CD4-positive, alpha-beta T cell treated with Interleukin-17A for 1 hour (primary cell): ENCODE measurements at places on chromosomes 13 and 19.

DNA sequence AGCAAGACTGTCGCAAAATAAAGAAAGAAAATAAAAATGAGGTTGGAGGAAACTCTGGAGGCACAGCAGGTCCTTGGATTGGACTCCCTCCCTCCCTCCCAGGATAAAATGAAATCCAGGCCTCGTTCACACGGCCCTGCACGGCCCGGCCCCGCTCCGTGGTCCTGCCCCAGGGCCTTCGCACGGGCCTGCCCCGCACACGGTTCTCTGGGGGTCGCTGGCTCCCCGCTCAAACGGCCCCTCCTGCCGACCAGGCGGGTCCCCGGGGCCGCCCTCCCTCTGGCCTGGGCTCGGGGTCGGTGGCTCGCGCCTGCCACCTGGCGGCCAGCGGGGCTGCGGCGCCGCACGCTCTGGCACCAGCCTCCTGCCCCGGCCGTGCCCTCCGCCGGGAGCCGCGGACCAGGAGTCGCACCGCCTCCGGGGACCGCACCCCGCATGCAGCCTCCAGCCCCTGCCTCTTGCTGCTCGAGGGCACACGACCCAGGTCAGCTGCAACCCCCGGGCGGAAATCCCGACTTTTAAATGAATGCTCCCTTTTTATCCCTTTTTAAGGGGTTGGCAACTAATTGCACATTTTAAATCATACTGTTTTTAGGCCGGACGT is 1.5 kb upstream of the WDR18 start:
- peak; percentile 74 for DNase-seq

DNA sequence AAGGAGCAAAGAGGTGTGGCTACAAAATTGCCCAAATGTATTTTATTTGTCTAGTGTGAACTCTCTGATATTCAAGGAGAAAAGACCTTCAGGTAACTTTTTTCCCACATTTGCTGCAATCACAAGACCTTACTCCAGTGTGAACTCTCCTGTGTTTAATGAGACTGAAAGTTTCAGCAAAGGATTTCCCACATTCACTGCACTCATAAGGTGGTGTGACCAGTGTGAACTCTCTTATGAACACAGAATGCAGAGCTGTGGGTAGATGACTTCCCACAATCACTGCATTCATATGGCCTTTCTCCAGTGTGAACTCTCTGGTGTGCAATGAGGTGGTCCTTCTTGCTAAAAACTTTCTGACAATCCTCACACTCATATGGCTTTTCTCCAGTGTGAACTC is 16.4 kb downstream of the ZNF814 start:
- no peak for DNase-seq

DNA sequence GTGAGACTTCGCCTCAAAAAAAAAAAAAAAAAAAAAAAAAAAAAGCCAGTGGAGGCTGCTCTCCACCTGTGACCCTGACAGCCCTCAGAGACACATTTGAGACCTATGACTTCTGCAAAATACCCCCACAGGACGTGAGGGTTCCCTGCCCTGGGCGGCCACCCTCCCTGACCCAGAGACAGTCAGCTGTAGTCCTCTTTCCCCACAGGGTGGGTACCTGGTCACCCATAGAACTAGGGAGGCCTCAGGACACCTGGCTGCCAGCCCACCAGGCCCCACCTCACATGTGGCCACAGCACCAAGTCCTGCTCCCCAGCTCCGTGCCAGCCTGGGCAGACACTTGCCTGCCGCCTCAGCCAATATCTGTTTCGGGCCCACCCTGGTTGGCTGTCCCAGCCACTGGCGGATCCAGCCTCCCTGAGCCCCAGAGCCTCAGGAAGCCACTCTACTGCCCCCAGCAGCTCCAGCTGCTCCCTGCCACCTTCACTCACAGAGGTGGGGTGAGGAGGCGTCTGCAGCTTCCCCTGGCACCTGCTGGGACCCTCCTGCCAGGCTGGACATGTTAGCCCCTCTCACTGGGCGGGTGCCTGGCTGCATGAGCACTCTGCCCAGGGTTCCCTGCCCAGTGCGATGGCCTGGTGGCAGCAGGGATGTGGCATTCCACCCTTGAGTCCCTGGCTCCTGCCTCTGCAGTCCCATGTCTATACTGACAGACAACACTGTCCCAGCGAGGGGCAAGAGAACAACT is 6.9 kb downstream of the MKNK2 start:
- DNase-seq, result peak; percentile 25

DNA sequence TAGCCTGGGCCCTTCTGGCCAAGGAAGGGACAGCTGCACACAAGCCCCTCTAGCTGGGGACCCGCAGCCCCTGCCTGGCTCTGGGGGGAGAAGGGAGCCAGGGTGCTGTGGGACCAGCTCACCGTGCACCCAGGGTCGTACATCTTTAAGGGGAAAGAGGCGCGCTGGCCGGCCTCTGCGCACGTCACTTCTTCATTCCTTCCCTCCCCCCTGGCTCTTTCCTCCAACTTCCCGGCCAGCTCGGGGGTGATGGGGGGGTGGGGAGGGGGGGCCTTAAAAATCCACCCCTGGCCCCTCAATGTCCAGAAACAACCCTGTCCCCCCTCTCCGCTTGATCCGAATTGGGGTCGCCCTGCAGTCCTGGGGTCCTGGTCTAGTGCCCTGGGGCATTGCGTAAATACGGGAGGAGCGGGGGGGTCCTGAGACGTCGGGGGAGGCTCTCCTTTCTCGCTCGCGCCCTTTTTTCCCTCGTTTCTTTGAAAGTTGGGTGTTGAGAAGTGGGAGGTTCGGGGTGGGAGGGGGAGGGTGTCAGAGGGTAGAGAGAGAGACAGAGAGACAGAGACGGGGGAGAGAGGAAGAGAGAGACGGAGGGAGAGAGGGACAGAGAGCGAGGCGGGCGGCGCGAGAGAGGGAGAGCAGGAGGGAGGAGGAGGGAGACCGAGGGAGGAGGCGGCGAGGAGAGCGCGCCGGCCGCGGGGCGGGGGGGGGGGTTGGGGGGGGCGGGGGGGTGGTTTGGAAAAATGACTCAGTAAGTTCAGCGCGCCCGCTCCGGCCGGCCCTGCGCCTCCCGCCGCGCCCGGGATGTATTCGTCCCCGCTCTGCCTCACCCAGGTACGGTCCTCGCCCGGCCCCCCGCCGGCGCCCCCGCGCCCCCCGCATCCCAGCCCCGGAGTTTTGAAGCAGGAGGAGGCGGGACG is at the start of gene NFIC:
TSS of gene NFIC (plus strand) at position 748 of the 917 bp plus-strand sequence. CDS start at position 802, 54 bp downstream.
- peak; percentile 44 for DNase-seq

DNA sequence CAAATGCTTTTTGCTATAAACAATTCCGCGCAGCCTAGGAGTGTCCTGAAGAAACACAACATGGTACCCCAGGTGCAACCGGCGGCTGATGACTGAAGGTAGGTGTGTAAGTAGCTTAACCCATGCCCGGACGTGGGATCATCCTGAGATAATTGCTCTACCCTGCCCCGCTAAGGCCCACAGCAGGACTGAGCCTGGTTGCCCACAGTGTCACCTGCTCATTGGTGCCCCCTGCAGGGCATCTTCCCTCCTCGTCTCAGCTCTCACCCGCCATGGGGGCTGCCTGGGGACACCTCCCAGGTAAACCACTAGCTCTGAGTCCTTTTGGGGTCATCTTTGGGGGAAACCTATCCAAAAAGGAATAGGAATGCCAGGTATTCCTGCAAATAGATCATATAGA is 22.3 kb downstream of the TMEM161A start:
- DNase-seq, result peak; percentile 52

DNA sequence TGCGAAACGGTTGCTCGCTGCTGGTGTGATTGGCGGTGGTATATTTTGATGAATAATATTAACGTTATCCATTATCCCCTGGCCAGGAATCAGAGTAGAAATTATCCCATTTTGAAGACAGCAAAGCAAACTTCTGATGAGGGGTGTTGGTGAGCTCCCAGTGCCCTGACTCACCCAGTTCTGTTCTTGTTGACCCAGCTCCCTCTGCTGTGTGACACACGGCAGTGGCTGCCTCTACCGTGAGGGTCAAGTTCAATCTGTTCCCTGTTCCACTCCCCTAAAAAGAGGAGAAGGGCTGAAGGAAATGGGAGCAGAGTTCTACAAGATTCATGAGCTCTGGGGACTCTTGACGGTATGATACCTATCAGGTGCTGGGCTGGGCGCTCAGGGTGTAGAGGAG is 2.0 kb downstream of the CAMSAP3 start:
- DNase-seq, result no peak

DNA sequence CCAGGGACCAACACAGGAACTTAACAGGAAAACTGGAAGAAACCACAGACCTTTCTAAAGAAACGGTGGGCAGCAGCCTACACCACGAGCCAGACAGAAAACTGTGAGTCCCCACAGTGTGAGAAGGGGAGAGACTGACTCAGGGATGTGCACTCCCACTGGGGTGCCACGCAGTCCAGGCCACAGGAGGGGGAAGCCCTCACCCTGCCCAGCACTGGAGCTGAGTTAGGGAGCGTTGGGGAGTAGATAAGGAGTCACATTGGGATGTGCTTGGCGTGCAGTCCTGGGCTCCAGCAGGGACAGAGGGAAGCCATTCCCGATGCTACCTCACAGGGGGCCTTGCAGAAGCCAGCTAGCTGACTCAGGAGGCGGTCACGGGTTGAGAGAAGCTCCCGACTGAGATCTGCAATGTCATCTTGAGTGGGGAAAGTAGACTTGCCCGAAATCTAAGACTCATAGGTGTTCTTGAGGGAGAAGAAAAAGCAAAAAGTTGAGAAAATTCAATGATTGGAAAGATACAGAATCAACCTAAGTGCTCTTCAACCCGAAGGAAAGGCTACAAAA is 17.3 kb downstream of the SIGLEC8 start:
- peak; percentile 5 for DNase-seq

DNA sequence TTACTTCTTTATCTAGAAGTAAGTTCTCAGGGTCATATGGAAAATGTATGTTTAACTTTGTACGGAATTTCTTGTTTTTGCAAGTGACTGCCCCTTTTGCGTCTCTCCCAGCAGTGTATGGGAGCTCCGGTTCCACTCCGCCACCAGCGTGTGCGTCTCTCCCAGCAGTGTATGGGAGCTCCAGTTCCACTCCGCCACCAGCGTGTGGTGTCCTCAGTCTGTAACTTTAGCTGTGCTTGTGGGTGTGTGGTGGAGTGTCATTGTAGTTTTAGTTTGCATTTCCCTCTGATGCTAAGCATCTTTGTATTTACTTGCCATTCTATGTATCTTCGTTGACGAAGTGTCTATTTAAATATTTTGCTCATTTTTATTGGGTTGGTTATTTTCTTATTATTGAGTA is 2.4 kb downstream of the CUL4A start:
- DNase-seq, result no peak

- DNase-seq, result no peak
Measured at GRCh38 chr13:29065142-29065541, 245.0 kb downstream of the MTUS2 start.

DNA sequence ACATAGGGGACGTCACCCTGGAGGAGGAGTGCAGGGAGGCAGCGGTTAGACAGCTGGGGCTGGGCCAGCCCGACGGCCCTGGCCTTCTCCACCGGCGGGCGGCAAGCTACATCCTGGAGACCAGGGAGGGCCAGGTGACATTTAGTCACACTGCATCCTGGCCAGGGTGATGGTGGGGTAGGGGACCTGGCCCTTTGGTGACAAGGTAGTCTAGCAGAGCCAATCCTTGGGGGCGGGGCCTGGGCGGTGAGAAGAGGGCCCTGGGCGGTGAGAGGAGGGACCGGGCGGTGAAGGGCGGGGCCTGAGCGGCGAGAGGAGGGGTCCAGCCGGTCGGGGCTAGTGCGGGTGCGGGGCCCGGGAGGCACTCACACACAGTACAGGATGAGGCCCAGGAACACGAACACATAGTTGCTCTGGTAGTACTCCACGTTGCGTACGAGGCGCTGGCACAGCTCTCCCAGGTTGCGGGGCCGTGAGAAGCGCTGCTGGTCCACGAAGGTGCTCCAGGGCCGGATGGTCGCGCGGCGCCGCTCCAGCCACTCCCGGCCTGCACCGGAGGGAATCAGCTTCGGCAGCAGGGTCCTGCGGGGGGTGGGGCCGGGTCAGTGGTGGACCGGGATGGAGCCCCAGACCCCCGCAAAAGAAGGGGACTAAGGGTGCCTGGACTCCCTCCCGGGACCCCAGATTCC is 610 bp downstream of the RABAC1 start:
- DNase-seq, result peak; percentile 85

DNA sequence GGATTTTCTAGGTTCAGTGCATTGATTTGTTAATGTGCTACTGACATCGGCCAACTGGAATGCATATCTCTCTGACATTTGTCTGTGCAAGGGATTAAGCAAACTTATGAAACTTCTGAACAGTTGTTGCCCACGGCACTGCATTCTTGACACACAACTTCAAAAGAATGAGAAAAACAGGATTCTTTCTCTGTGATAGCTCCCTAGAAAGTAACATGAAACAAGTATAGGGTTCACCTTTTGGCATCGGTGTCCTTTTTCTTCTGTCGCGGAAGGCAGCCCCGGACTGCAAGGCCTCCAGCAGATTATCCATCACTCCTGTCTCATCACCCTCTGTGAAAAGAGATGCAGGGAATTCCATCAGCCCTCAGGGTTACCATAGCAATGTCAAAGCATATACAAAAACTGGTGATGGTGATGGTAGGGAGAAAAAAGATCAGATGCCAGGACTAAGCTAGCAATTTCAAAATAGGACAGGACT is 389.2 kb downstream of the DIAPH3 start:
- no peak for DNase-seq
